ENCODE measurements at places on chromosomes 13 and 19.
A peak's percentile ranks its signal among the peaks of the same experiment; 100 is the strongest.

GRCh38 chr13:45786293-45786920 lies 65.1 kb downstream of the SIAH3 start:
- peak; percentile 23 for DNase-seq

DNA sequence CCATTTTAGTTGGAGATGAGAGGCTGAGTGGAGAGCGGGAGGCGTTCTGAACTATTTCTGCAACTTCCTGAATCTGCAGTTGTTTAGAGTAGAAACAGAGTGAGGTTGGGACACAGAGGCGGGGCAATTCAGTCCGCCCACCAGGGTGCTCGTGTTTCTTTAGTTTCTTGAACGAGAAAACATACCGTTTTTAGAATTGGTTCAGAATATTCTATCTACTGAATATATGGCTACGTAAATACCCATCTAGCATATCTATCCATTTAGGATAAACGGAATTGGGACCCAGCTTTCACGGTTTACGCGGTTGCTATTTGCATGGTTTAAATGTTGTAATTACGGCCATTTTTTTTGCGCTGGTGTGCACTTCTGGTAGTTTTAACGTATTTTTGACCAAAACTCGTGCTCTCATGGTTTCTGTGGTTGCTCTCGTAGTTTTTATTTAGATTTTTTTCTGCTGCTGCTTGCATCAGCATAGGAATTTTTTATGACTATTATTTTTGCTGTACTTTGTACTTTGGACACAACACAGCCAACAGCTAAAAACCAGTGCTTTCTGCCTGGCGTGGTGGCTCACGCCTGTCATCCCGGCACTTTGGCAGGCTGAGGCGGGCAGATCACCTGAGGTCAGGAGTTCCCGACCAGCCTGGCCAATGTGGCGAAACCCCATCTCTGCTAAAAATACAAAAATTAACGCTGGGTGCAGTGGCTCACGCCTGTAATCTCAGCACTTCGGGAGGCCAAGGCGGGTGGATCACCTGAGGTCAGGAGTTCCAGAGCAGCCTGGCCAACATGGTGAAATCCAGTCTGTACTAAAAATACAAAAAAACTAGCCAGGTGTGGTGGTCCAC lies 32.7 kb downstream of the TIMM13 start:
- DNase-seq, result no peak

GRCh38 chr19:29962793-29963192 lies 20.8 kb downstream of the URI1 start:
- no peak for DNase-seq

DNA sequence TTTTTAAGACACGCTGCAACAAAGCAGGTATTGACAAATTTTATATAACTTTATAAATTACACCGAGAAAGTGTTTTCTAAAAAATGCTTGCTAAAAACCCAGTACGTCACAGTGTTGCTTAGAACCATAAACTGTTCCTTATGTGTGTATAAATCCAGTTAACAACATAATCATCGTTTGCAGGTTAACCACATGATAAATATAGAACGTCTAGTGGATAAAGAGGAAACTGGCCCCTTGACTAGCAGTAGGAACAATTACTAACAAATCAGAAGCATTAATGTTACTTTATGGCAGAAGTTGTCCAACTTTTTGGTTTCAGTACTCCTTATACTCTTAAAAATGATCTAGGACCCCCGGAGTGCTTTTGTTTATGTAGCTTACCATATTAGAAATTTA lies 1.2 kb downstream of the BRCA2 start:
- DNase-seq, result no peak

- DNase-seq, result no peak
Measured at GRCh38 chr13:60758637-60759036, 361.6 kb downstream of the TDRD3 start.

DNA sequence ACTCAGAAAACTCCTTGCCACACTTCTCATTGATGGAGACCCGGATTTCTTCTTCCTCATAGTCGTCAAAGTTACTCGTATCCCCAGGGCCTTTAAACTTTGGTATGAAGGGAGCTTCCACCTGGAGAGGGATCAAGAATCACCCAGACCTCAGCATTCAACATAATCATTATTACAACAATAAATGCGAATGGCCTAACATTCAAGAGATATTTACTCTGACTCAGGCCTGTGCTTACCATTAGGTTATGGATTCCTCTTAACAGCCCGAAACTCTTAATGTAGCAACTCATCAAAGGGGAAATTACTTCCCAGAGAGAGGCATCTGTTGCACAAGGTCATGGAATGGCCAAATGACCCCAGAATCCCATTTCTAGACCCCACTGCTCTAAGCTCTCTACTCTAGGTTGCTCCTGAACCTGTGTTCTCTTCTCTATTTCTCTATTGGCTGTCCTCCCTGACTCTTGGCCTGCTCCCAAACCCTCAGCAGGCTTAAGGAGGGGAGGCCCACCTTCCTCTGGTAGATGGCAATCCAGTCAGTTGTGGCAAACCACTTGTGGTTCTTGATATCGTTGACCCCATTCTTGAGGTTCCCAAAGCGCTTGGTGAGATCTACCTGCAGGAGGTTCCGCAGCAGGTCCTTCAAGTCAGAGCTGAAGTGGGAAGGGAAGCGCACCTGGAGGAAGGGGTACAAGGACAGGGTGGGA lies 2.7 kb upstream of the SAMD1 start:
- no peak for DNase-seq

All from NCI-H1694 treated with DMSO at 0.1 percent for 48 hours (cell line).